ENCODE measurements at places on chromosomes 4 and X. TPM values are rescaled to one million over a fixed set of nuclear protein-coding genes. Genes with fewer than 3 reads are reported as not detected.

IGFBP7 gene
- total RNA-seq = 769 TPM

SOWAHD gene
- 0.51 TPM for total RNA-seq

GPC3 gene
- 6.7 TPM for total RNA-seq

ZNF827 gene
- total RNA-seq = 13.0 TPM

CCDC110 gene
- total RNA-seq = 1.6 TPM

TASL gene
- 0.30 TPM for total RNA-seq

SHOX gene
- not detected for total RNA-seq

SH3RF1 gene
- total RNA-seq = 8.3 TPM

PRDM8 gene
- total RNA-seq = 0.73 TPM

MAGEA2B gene
- total RNA-seq = not detected

ZNF711 gene
- total RNA-seq = 0.40 TPM

REPS2 gene
- 11.3 TPM for total RNA-seq

NLGN3 gene
- total RNA-seq = 0.38 TPM

PCDH7 gene
- 18.7 TPM for total RNA-seq

GRCh38 chr4:158208963-158209640 lies 1.2 kb upstream of the TMEM144 start:
- DNase-seq = no peak

DNA sequence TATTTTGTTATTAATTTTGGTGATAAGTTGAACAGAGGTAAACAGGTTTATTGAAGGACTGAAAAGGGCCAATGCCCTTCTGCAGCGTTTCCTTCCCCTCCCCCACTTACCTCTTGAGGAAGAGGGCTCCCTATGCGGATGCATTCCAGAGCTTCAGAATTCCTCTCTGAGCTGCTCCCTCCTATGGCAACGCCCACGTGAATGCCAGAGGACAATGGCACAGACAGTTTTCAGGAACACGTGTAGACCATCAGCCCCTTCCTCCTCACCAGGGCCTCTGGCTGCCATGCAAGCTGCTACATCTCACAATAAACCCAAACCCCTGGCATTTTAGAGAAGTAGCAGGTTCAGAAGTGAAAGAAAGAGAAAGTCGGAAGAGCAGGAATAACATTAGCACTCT lies 127.9 kb downstream of the CHRDL1 start:
- no peak for DNase-seq

- DNase-seq = no peak
Measured at GRCh38 chrX:145213504-145213903, 33.8 kb upstream of the SPANXN1 start.

- no peak for DNase-seq
Measured at GRCh38 chr4:80142394-80143306, 54.7 kb upstream of the PRDM8 start.

DNA sequence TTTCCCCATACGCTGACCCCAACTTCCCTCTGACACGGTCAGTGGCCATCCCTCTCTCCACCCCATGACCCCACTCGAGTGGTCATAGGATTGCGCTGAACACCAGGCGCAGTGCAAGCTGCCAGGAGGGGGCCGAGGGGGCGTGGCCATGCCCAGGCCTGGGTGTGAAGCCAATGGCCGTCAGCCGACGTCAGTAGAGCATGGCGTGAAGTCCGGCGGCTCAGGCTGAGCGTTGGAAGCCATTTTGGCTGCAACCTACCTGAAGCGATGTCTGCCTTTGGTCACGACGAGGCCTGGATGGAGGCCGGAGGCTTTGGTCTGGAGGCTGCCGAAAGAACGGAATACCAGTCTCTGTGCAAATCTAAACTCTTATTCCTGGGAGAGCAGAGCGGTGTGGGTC lies at the start of gene RAB41:
TSS of gene RAB41 (plus strand) at position 222 of the 400 bp plus-strand sequence. CDS start at position 268, 46 bp downstream.
- no peak for DNase-seq

DNA sequence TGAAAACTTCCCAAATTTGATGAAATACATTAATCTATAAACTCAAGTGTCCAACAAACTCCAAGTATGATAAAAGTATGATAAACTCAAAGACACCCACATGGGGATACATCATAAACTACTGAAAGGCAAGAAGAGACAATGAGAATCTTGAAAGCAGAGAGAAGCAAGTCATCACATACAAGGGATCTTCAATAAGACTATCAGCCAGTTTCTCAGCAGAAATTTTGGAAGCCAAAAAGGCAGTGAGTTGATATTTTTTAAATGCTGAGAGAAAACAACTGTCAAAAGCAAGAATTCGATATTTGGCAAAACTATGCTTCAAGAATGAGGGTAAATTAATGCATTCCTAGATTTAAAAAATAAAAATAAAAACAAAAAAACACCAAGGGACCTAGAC lies 16.5 kb downstream of the PDCL2 start:
- DNase-seq = no peak

- DNase-seq = no peak
Measured at GRCh38 chr4:87465739-87466366, 43.5 kb downstream of the NUDT9 start.

GRCh38 chr4:94826206-94826605 lies 68.5 kb downstream of the BMPR1B start:
- DNase-seq = no peak

- no peak for DNase-seq
Measured at GRCh38 chr4:153545822-153546221, 79.7 kb downstream of the TMEM131L start.

- DNase-seq = no peak
Measured at GRCh38 chrX:2917767-2918166, 11.4 kb downstream of the ARSD start.

DNA sequence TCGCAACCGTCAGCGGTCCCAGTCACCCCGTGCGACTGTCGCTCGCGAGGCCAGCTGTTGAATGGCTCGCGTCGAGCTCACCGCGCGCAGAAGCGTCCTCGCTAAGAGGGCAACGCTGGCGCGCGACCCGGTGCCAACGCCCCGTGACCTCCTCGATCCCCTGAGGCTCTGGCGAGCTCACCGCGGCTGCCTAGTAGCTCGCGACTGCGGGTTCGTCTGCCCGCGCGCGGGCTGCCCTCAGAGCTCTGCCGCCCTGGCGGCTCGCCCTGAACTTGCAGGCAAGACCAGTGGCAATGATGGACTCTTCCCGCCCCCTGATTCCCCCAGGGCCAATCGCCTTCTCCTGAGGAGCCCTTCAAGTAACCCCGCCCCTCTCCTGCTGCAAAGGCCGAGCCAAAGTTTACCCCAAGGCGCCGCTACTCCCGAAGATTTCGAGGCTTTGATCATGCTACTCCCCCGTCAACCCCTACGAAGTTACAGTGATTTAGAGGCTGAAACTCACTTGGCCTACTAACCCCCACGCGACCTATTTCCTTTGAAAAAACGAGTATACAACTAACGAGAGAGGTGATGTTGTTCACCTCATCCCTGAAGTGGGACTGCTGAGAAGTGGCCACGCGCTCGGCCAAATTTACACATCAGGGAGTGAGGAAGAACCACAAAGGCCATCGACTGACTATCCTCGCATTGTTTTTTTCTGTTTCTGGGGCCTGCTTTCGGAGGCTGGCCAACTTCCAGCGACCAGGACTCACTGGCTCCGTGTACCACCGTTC lies 37.5 kb downstream of the PGRMC1 start:
- peak; percentile 61 for DNase-seq

- DNase-seq = no peak
Measured at GRCh38 chr4:137274404-137274803, 257.9 kb downstream of the PCDH18 start.

GRCh38 chr4:26459054-26459755 lies 31.1 kb downstream of the CCKAR start:
- no peak for DNase-seq

- no peak for DNase-seq
Measured at GRCh38 chr4:83993774-83994173, 457.9 kb downstream of the GPAT3 start.

DNA sequence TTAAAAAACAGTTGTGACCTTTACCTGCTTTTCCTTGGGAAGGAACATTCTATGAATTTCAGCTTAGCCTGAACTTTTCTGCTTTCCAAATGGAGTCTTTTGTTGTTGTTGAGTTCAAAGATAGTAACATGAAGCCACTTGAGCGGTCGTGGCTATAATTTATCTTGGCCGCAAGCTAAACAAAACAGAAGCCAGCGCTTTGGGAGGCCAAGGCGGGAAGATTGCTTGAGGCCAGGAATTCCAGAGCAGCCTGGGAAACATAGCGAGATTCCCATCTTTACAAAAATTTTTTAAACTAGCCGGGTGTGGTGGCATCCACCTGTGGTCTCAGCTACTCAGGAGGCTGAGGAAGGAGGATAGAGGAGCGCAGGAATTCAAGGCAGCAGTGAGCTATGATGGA lies 29.9 kb downstream of the TKTL1 start:
- DNase-seq = no peak

DNA sequence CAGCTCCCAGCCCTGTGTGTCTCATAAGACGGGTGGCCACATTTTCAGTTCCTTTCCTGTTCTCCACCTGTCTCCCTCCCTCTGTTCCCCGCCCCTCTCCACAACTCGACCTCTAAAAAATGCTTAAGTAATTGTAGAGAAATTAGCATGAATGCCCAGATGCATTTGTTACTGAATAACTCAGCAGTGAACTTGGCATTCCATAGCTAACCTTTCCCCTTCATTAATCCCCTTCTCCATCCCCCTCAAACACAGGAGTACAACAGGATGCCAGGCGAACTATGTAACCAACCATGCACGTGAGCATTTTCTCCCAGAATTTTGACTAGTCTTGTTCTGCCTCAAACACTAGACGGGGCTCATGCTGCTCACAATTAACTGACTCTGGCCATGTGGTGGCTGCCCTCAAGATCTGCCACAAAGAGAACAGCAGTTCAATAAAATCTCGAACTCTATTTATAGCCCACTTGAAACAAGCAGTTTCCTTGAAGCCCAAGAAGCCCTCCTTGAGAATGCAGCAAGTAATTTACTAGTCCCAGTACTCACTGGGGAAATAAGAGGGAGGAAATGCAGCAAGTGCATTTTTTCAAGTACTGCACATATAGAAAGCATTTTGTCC lies 351.2 kb downstream of the ARHGAP24 start:
- DNase-seq = no peak

DNA sequence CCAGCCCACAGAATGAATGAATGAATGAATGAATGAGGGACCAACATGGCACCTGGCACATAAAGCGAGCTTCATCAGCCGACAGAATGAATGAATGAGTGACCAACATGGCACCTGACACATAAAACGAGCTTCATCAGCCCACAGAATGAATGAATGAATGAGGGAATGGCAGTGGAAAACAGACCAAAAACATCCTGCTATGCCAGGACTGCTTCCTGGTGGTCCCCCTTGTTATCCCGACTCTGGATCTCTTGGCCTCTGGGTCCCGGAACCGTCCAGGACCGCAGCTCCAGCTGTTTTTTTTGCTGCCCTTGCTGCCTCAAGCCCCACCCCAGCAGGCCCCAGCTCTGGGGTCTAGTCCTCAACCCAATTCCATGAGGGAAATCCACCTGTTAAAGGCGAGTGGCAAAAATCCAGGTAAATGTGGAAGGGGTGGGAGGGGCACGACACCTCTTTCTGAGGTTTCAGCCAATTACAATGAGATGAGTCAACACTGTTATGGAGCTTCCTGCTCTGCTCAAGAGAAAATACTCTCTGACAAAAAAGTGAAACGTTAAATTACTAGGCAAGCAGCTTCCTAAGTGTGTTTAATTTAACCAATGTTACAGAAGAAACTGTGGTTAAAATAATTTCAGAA lies 72.0 kb upstream of the MTNR1A start:
- DNase-seq = no peak

GRCh38 chr4:15665753-15666365 lies 10.7 kb upstream of the FBXL5 start:
- no peak for DNase-seq

DNA sequence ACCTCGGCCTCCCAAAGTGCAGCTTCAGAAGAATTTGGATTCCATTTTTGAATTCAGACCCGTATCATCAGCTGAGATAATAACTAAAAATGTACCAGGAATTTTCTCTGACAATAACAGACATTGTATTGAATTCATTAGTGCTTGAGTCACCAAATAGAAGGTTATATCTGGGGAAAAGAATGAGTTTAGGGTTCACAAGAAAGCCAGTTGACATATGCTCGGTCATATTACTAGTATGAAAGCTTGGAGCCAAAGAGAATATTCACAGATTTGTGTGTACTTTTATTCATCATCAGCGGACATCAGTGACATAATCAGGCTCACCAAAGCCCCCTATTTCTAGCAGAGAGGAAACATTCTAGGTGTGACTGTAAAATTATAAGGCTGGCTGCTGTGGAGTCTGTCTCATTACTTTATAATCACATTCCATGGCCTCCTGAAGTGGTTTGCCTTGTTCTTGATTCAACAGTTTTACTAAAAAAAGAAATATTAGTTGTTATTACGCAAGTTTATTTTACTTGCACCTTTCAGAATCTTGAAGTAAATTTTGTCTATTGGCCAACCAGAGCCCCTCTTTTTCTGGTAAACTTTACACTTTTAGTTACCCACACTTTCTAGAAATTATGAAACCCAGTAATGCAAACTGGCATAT lies 14.6 kb upstream of the DCTD start:
- no peak for DNase-seq

- no peak for DNase-seq
Measured at GRCh38 chrX:72540318-72540717, 32.3 kb downstream of the HDAC8 start.

- no peak for DNase-seq
Measured at GRCh38 chr4:125313989-125314667, 627 bp upstream of the FAT4 start.

DNA sequence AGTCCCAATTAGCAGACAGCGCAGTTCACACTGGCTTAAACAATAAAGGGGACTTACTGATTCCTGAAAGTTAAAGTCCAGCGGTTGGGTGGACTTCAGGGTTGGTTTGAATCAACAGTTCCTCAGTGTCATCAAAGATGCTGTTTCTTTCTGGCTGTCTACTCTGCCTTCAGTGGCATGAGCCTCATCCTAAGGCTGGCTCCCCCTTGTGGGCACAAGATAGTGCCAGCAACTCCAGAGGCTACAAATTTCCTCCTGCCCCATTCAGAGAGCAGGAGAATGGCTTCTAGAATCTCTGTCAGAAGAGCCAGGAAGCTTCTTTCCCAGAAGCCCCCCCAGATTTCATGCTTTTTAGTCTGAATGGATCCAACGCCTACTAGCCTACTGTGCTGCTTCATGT lies 82.4 kb upstream of the MTM1 start:
- peak; percentile 46 for DNase-seq

- no peak for DNase-seq
Measured at GRCh38 chrX:138986866-138987265, 275.3 kb upstream of the FGF13 start.

DNA sequence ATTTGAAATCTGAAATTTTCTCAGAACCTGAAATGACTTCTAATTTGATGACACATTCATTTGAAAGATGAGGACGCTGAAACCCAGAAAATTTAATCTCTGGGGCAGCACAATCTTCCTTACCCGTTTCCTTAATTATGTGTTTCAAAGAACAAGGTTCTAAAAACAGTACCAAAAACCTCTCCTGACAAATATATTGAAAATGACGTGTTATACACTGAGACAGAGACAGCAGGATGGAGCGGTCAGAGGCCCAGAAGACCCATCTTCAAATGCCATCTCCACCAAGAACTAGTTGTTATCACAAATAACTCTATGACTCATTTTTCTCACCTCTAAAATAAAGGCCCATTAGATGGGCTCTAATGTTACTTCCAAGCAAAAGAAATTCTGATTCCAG lies 177.3 kb downstream of the NSUN7 start:
- DNase-seq = no peak

GRCh38 chr4:74675673-74676279 lies 118.5 kb downstream of the BTC start:
- DNase-seq = no peak
